ENCODE measurements at places on chromosomes 2 and 18.

GRCh38 chr18:59149007-59149406, 9.3 kb downstream of the SEC11C start:
- DNase-seq, result no peak

DNA sequence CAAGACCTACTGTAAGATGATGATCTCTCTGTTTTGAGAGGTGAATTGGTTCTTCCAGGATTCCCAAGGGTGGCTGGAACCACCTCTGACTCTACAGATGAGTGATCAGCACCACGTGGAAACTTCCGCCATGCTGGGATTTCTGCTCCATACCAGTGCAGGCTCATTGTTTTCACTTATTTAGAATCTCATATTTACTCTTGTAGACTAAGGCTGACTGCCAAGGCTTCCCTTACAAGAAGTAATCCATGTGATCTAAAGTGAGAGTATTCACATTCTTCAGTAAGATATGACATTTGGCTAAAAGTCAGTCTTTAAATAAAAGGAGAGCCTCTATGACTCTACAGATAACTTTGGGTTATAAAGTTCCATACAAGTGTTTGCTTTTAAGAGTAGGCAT, 322.9 kb upstream of the RAB12 start:
- no peak for DNase-seq

DNA sequence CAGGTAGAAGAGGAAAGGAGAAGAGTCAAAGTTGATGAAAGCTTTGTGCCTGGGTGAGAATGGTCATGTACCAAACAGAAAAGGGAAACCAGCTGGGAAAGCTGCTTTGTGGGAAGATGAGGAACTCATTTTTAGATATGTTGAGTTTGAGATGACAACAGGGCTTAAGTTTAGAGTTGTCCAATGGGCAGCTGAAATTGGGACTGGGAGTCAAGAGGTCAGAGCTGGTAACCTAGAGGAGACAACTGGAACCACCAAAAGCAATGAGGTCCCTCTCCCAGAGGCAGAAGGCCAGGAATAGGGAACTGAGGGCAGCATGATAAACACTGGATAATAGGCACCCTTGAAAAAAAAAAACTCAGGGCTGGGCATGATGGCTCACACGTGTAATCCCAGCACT, 48.8 kb downstream of the SLC4A1AP start:
- DNase-seq, result no peak

- no peak for DNase-seq
These were observed 60.4 kb downstream of the BOD1L2 start for GRCh38 chr18:57207124-57207916.

GRCh38 chr2:9738535-9739496, 104.5 kb upstream of the TAF1B start:
- no peak for DNase-seq

DNA sequence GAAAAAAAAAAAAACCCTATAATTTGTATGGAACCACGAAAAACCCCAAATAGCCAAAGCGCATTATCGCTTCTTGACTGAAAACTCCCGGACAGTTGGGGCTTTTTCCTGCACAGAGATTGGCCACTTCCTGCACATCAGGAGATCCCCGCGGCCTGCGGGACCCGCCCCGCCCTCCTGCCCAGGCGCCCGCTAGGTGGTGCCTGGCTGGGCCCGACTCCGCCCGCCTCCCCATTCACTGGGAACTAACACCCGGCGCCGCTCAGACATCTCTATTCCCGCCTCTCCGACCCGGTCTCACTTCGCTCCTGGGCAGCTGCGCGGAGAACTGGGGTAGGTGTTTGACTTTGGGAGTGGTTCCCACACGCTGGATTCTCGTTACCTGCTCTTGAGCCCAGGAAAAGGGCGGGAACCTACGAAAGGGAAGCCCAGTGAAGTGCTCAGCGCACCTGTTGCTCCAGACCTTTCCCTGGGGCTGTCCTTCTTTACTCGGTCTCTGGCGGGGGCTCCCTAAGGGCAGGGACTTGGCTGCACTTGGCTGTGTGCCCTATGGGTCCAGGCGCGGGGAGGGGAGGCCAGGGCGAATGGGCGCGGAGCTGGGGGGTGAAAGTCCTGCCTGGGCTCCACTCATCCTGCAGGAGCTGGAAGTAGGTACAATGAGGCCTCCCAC, at the start of gene HMSD:
HMSD (plus strand) TSS at position 234 of the 670 bp plus-strand sequence. CDS start 4,155 bp downstream, outside the sequence.
- peak; percentile 29 for DNase-seq

GRCh38 chr2:5132281-5132680, 559.9 kb upstream of the SOX11 start:
- DNase-seq, result no peak

GRCh38 chr18:69895066-69896047, 52.3 kb downstream of the CD226 start:
- no peak for DNase-seq

DNA sequence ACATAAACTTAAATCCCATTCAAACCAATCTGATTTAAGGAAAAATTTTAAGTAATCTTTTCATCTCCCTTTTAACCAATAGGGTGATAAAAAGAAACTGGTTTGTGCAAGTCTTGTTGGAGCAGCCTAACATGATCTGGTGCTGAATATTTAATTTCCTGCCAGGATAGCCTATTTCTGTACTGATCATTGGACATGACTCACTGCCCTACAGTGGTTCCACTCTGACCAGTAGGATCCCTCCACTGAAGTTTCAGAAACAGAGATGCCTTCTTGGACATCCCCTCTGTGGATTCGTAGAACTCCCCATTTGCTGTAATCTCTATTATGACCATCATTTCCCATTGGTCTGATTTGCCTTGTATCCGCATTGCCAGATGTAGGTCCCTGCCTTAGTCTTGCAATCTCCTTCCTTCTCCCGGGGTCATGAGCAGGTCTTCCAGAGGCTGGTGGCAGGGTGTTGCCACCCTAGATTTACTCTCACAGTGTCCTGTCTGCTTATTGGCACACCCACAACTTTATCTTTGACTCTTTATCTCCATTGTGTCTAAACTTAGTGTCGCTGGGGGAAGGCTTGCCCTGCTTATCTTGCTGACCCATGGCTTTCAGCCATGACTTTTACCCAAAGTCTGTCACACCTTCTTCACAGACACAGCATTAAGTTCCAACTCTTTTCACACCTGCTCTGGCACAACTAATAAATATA, 12.3 kb upstream of the SETBP1 start:
- DNase-seq, result no peak

GRCh38 chr18:32389858-32390257, 80.8 kb downstream of the GAREM1 start:
- no peak for DNase-seq

DNA sequence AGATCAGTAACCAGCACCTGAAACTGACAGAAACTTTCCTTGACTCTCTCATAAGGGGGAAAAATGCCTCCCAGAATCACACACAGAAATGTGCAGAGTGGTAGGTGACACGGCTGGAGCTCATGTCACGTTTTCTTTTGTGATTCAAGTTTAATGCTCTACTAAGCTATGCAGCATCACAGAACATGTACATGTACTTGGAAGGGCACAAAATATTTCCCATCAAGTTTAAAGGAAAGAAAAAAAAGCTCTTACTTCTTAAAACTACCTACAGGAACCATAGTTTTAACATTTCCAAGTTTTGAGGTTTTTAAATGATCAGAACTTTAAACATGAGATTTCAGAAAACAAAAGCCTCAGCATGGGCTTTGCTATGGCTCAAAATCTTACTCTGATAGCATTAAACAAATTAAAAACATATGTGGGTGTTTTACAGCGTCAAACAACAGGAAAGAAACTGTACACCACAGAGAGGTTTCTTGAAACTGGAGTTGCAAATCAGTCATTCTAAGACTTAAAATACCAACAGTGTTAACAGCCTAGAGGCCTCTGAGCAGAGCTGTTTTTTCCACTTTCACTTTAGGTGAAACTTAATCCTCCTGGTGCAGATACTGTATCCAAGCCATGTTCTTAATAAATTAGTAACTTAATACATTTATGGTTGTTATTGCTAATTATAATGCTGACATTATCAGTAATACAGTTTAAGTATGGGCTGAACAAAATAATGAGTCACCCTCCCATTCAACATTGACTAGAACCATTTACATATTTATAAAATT, 30.1 kb downstream of the MBP start:
- DNase-seq, result no peak

GRCh38 chr18:48219037-48219809, 190.0 kb downstream of the ZBTB7C start:
- no peak for DNase-seq

- DNase-seq, result no peak
These were observed 143.5 kb downstream of the TGIF1 start for GRCh38 chr18:3593381-3593903.

DNA sequence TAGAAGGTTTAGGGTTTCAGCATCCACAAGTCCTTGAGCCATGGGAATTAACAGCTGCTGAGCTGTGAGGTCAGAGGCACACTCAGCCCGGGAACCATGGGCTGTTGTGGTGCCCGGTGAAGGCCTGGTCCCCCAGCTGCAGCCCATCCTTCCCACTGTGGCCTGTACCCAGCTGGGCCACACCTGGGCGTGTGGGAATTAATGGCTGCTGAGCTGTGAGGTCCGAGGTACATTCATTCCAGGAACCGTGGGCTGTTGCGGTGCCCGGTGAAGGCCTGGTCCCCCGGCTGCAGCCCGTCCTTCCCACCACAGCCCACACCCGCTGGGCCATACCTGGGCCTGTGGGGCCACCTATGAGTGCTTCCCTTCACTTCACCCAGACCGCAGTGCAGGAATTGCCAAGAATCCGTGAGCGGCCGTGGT, 25.2 kb downstream of the TMEM18 start:
- DNase-seq, result no peak

- DNase-seq, result no peak
These were observed 126.8 kb downstream of the ACOXL start for GRCh38 chr2:110858993-110859701.

DNA sequence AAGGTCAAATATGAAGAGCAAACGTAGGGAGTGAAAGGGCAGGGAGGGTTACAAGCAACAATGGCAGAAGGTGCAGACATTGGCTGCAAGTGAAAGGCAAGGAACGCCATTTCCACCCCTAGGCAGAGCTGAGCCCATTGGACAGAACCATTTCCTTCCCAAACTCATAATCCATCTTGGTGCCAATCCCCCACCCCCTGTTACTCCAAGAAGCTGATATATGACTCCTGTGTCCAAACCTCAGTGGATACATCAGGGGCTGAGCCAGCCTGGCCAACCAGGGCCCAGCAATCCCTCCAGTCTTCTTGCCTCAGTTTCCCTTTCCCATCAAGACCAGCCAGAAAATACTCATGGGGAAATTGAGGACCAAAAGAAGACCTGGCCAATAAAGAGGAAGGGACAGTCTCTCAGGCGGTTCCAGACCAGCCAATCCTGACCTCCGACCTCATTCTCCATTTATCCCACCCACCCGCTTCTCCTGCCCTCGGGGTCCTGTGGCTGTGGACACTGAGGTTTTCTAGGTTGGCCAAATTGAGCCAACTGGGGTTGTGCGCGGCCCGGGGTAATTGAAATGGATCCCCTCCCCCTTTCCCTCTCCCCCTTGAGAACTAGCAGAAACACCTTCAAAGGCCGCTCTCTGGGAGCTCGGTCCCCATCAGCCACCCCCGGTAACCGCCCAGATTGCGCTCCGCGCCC, 24.8 kb downstream of the TNS1 start:
- no peak for DNase-seq

DNA sequence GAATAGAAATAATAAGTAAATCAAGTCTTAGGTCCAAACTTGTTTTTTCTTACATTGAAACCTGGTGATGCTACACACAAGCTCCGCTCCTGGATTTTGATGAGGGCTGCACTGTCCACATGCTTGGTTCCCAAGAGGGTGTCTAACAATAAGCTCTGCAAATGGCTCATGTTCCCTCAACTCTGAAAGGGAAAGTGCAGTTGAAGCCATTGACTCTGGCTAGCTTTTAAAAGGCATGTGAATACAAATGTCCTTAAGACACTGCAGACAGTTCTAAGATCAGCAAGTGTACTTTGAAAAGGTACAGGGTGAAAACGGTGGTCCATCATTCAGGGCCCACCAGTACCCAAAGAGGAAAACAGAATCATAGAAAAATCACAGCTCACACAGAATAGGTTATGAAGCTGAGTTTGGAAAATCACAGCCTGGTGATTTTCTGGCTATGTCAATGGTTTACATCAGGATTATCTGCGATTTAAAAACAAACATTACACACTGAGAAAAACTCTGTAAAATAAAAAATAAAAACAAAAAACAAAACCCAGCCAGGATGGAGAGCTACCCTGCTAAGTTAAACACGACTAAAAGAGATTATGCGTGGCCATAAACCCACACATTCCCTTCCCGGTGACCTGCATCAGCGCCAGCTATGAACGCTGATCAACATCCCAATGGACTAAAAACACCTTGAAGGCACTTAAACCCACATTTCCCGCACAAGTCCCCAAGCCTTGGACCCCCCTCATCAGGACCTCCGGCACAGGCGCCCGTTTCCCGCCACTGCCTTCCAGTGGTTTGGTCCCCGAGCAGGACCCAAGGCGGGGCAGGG, 554 bp downstream of the PFN4 start:
- no peak for DNase-seq

- DNase-seq, result no peak
These were observed 80.9 kb upstream of the TSPYL6 start for GRCh38 chr2:54336977-54337255.

Measured in activated naive CD4-positive, alpha-beta T cell treated with anti-CD3 and anti-CD28 coated beads, Interleukin-2, amount 50 U/mL, for 16 hours (primary cell).